ENCODE measurements at places on chromosomes 1 and 21.

- no peak for DNase-seq
Measured at GRCh38 chr1:89604414-89604735, 28.5 kb upstream of the LRRC8C start.

GRCh38 chr1:211925016-211925415, 94.5 kb upstream of the LPGAT1 start:
- no peak for DNase-seq

DNA sequence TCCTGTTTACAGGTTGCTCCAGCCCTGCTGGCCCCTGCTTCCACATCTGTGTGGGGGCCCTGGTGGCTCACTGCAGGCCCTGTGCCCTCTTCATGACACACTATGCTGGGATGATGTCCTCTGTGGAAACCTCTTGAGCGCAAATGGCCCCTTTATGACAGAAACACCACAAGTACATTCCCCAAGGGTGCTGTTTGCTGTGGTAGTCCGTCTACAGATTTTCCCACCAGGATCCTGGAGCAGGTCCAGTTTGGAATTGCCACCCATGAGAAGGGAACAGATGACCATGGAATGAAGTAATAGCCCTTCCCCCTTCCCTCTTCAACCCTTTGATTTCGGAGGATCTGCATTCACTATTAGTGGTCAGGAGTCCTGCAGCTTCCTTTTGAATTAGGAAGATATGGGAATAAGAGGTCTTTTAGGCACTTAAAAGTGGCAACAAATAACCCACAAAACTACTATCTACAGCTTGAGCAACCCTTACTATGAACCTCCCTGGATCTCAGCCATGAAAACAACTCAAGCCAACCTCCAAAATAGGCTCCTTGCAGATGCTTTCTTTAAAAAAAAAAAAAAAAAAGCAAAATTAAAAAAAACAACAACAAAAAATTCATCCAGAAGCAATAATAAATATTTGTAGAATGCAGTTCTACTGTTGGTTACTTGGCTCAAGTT, 121.9 kb upstream of the TSPAN2 start:
- no peak for DNase-seq

DNA sequence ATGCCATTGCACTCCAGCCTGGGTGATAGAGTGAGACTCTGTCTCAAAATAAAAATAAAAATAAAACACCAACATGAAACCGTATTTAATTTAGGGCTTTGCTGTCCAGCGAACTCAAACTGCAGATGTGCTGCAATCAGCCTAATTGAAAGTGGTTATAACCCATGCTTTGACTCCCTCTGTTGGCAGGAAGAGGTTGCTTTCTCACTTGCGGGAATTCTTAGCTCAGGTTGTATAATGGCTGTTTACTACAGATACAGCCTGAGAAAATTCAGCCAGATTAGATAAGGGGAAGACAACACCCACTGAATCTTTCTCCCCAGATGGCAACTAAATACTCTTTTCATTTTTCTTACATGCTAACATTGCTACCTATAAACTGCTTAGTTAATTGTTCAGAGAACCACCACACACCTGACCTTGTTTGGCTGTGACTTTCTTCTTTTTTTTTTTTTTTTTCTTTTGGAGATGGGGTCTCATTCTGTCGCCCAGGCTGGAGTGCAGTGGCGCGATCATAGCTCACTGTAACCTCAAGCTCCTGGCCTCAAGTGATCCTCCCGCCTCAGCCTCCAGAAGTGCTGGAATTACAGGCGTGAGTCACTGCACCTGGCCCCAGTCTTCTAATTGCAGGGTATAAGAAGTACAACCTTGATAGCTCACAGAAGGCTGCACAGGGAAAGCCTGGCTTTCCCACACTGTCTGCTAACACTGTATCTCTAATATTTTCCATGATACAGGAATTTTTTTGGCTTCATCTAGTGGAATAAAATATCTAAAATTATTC, 34.6 kb downstream of the DNTTIP2 start:
- DNase-seq: peak; percentile 28

DNA sequence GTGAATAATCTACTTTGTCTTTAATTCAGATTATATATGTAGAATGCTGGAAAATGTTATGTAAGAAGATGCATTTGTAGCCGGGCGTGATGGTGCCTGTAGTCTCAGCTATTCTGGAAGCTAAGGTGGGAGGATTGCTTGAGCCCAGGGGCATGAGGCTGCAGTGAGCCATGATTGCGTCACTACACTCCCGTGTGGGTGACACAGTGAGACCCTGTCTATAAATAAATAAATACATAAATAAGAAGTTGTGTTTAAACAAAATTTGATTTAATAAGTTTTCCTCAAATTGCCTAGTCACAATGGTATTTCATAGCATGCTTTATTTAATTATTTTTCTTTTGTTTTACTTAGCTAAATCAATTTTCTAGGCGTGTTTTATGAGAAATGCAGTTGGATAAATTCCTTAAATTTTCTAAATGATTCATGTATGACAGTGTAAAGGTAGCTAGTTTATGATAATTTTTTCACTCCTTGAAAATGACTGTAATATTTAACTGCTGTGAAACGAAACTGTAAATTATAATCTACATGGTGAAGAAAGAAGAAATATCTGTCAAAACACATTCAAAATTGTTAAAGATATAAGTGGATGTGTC, 232.6 kb downstream of the SRGAP2C start:
- DNase-seq: no peak

GRCh38 chr1:210369425-210369824, 40.7 kb downstream of the HHAT start:
- no peak for DNase-seq

DNA sequence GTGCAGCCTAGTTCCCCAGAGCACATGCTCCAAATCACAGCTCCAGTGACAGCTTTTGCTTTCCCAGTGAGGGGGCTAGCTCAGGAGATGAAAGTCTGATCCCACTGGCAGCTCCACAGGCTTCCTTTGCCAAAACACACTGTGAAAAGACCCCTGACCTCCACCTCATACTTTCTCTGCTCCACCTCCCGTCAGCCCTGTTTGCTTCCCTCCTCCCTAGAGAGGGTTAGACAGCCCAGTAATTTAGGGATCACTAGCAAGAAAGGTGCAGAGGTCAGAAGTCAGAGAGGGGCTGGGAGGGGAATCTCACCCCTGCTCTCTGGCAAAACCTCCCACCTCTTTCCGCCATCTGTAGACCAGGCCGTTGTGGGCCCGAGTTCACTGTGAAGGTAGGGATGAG, 62.8 kb downstream of the PLXNA2 start:
- no peak for DNase-seq

DNA sequence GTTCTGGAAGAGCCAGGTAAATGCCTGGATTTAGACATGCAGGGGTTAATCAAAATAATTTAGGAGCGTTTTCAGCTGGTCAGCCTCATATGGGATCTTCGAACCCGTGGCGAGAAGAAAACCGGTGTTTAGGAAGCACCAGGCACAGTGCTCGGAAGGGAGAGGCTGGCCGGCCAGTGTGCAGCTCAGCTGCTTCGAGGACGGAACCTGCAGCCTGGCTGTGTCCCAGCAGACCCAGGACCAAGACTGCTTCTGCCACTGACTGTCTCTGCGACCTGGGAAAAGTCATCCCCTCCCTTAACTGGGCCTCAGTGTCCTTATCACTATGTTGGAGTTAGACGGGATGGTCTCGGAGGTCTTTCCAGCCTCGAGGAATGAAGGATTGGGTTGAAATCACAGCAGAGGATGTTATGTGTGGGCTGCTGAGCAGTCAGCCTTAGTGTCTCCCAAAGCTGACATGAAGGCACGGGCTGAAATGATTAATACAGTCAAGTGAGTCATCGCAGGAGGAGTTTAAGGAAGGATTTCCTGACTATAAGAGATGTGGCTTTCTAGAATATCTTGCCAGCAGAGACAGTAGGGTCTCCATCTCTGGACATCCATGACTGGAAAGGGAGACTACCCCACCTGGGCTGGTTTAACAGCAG, 20.8 kb downstream of the PPFIA4 start:
- no peak for DNase-seq

GRCh38 chr1:228070173-228070572, 12.3 kb upstream of the ARF1 start:
- no peak for DNase-seq

- no peak for DNase-seq
Measured at GRCh38 chr1:182200025-182200812, 138.7 kb upstream of the ZNF648 start.

- no peak for DNase-seq
Measured at GRCh38 chr21:16570171-16570570, 840.4 kb downstream of the USP25 start.

- DNase-seq: no peak
Measured at GRCh38 chr1:116508984-116509980, 61.5 kb downstream of the CD58 start.

DNA sequence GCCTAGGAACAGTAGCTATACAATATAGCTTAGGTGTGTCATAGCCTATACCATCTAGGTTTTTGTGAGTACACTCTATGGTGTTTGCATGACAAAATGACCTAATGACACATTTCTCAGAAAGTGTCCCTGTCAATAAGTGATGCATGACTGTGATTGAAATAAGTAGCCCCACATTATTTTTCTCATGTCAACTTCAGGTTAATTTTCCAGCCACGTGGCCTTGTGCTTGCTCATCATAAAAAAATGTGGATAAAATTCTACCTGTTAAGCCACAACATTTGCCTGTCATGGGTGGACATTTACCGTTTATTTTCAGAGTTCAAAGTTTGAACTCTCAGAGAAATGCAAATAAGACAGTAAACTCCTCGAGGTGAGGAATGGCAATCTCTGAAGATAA, 5.5 kb downstream of the DISC1 start:
- DNase-seq: no peak

DNA sequence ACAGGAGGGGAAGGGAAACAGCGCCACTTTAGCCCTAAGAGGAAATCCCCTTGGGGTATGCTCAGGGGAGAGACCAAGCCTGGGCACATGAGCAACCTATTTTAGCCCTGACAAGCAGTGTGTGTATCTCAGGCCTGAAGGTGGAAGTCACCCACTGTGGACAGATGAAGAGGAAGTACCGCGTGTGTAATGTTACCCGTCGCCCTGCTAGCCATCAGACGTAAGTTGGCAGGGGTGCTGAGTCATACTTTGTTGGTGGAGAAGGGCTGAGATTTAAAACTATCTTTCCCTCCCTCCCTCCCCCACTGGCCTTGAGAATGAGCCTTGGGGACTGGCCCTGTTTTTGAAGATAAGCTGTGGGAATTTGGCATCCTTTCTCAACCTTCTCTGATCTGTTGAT, 11.2 kb downstream of the AGO1 start:
- DNase-seq: no peak

DNA sequence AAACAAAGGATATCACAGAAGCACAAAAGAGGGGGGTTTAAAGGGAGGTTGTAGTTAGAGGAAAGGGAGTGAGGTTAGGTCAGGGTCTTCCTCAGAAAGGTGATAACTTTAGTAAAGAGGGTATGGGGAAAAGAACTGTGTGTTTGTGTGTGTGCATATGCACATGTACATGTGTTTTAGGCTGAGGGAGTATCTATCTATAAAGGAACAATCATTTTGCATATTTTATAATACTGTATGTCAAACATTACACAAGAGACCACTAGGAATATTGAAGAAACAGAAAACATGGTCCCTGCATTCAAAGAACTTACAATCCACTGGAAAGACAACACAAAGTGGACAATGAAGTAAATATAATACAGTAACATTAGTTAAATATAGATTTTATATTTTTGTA, 132.2 kb downstream of the ACBD6 start:
- DNase-seq: no peak

DNA sequence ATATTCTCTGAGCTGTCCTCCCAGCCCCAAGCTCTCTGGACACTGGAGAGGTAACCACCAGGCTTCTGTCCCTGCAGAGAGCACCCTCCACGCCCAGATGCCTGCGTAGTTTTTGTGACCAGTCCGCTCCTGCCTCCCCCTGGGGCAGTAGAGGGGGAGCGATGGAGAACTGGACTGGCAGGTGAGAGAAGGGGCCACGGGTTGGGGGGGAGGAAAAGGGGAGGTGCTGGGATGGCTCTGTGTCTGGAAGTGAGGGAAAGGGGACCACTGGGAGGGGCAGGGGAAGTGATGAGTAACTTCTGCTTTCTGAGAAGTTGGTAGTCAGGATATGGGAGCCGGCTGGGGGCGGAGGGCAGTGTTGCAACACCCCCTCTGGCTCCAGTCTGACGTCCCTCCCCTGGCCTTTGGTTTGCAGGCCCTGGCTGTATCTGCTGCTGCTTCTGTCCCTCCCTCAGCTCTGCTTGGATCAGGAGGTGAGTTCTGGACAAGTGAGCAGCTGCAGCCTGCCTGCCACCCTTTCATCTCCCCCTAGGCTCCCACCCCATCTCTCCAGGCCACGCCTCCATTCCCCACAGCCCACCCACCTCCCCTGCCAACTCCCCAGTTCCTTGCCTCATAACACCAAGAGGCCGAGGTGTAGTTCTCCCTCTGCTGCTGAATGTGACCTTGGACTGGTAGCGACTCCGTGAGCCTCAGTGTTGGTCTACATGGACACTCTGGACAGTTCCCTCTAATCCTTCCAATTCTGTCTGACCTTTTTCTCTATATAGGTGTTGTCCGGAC, 3.1 kb downstream of the ADAMTSL4 start:
- DNase-seq: peak; percentile 74

- DNase-seq: no peak
Measured at GRCh38 chr1:150320667-150320978, 710 bp upstream of the PRPF3 start.

DNA sequence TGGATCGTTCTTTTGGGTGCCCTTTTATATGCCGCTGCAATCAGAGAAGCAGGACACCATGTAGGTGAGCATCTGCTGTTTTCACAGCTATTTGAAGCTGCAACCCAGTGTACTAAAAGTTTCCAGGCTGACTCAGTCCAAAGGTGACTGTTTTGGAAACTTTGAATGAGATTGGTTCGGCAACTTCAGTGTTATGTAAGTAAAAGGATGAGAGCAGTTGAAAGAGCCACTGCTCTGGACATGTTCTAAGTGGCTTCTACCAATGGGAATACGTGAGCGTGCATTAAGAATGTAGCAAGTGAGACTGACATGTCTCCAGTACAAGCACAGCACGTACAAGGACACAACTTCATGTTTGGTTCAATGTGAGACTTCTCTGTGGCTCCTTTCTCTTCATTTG, 55.6 kb downstream of the DDR2 start:
- no peak for DNase-seq

- no peak for DNase-seq
Measured at GRCh38 chr21:38413958-38414548, 84.2 kb downstream of the ERG start.

DNA sequence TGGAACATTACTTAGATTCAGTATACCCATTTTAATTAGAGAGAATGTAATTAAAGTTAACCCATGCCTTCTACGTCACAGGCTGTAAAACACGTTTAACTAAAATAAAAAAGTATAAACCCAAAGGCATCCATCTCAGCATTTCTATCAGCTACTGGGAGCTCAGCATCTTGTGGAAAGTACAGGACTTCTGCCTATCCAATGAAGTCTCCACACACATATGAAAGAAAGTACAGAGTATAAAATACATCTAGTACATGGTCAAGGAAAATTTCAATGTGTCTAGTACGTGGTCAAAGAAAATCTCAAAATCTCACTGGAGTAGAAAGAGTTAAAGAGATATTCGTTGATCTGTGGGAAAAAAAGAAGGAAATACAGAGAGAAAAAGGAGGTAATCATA, 141.4 kb upstream of the ZNHIT6 start:
- no peak for DNase-seq

- no peak for DNase-seq
Measured at GRCh38 chr1:242237051-242237450, 238.2 kb upstream of the MAP1LC3C start.
